ENCODE measurements at places on chromosomes 5 and 9. TPM values are rescaled to one million over a fixed set of nuclear protein-coding genes. Genes with fewer than 3 reads are reported as not detected.

The TCERG1 gene
- total RNA-seq, result 16.8 TPM

The TLX3 gene
- total RNA-seq, result not detected

The PCDHGB6 gene
- 1.4 TPM for total RNA-seq

The CTSV gene
- 0.82 TPM for total RNA-seq

The PDCD1LG2 gene
- 0.77 TPM for total RNA-seq

The PCDHA1 gene
- total RNA-seq, result not detected

The ANGPTL2 gene
- total RNA-seq, result 63.0 TPM

The LHX6 gene
- not detected for total RNA-seq

The FAM200C gene
- total RNA-seq, result 4.0 TPM

The CD274 gene
- total RNA-seq, result 4.4 TPM

The INSL4 gene
- total RNA-seq, result not detected

The PIP5K1B gene
- total RNA-seq, result not detected

The ADAMTSL1 gene
- total RNA-seq, result 37.4 TPM

The TAS2R1 gene
- not detected for total RNA-seq

The ZNF879 gene
- 6.2 TPM for total RNA-seq

The PAEP gene
- total RNA-seq, result 0.77 TPM

The SURF6 gene
- 14.3 TPM for total RNA-seq

The FGFR4 gene
- 5.4 TPM for total RNA-seq

The ZNF618 gene
- total RNA-seq, result 5.0 TPM

The BTNL9 gene
- total RNA-seq, result not detected

The FGF1 gene
- 2.0 TPM for total RNA-seq

The RETREG1 gene
- total RNA-seq, result 1.4 TPM

The OCLN gene
- total RNA-seq, result 0.12 TPM

The C5orf58 gene
- total RNA-seq, result not detected

The SPATA31C1 gene
- total RNA-seq, result not detected

The PPP6C gene
- total RNA-seq, result 25.4 TPM

The FUBP3 gene
- total RNA-seq, result 26.2 TPM

The CRB2 gene
- total RNA-seq, result under 0.01 TPM
